ENCODE measurements at places on chromosomes 16 and 17. TPM values are rescaled to one million over a fixed set of nuclear protein-coding genes. Genes with fewer than 3 reads are reported as not detected.

GRCh38 chr17:36922175-36922574, 15.1 kb upstream of the LHX1 start:
- no peak for DNase-seq

GRCh38 chr16:46768809-46769208, 20.7 kb upstream of the MYLK3 start:
- peak; percentile 26 for DNase-seq

The AXIN2 gene
- 21.2 TPM for total RNA-seq

DNA sequence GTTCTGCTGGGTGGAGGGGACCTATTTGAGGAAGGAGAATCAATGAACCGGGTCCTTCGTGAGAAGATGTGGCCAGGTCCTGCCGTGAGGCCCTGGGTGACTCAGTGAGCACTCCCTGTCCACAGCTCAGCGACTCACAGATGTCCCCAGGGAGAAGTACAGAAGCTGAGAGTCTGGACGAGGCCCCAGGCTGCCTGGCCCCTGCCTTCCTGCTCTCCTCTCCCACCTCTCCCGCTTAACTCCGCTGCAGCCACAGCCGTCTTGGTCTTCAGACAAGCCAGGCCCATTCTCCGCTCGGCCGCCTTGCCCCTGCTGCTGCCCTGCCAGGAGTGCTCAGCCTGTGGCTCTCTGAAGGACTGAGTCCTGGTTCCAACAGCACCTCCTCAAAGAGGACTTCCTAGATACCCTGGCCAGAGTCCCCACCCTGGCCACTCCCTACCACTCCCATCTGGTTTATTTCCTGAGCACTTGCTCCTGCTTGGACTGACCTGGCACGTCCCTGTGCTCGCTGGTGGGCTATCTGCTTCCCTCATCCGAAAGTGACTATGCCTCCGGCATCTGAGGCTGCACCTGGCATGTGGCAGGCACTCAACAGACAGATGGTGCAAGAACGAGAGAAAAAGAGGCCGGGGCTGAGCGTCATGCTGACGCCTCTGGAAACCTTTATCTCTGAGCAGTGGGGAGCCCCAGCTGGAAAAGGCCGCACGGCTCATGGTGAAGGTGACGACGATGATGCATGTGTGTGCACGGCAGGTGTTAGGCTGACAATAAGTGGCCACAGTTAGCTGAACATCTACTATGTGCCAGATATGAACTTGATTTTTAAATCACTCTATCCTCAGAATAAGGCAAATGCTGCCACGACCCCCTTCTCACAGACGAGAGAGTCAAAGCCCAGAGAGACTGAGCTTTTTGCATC, 9.2 kb upstream of the TNFRSF13B start:
- peak; percentile 79 for DNase-seq

The DLX3 gene
- not detected for total RNA-seq

The PSMB10 gene
- total RNA-seq, result 31.8 TPM

The TMEM100 gene
- total RNA-seq, result 11.8 TPM

DNA sequence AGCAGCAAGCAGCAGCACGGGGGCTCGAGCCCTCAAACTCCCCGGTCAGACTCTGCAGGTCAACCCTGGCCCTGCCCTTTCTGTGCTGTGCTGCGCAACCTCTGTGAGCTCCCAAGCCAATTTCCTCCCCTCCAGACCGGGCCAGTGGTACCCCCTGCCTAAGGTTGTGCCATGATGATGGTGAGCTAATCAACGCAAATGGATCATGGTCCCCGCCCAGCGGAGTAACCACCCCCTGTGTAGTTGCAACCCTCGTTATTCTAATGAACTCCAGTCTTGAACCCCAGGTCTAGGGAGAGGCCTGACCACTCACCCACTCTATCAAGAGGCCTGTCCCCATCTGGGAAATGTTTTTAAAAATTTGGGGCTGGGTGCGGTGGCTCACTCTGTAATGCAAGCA, 201.8 kb upstream of the FOXF1 start:
- peak; percentile 79 for DNase-seq

DNA sequence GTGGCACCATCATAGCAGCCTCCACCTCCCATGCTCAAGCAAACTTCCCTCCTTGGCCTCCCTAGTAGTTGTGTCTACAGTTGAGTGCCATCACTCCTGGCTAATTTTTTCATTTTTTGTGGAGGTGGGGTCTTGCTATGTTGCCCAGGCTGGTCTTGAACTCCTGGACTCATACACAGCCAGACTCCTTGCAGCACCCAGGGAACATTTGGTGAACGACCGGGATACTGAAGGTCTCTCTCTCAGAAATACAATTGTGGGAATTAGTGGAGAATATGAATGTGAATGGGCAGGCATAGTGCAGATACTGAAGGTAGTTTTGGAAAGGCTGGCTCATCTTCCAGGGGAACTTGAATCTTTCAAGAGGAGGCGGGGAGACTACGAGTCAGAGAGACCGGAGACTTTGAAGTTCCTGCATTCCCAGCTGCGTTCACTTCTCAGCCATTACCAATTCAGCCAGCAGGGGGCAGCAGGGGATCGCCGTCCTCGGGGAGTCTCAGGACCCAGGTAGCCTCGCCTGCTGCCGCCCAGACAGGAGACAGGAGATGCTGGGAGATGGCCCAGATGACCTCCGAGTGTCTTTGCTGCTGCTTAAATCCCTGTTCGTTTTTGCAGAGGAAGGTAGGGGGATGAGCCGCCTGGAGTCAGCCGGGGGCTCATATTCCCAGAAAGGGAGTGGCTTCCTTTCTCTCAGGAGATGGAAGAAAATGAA, 68.6 kb downstream of the HAPSTR1 start:
- no peak for DNase-seq

DNA sequence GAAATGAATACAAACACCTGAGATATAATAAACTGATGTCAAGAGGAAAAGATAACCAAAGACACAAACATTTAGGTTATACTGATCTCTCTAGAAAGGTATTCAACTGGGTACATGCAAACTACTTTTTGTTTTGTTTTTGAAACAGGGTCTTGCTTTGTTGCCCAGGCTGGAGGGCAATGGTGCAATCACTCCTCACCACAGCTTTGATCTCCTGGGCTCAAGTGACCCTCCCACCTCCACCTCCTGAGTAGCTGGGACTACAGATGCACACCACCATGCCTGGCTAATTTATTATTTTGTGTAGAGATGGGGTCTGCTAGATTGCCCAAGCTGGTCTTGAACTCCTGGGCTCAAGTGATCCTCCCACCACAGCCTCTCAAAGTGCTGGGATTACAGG, 38.1 kb downstream of the TEKT5 start:
- DNase-seq, result peak; percentile 1

The HSD17B2 gene
- not detected for total RNA-seq

The SLC5A11 gene
- not detected for total RNA-seq

The TBC1D3 gene
- not detected for total RNA-seq

The TBC1D28 gene
- total RNA-seq, result not detected

- DNase-seq, result no peak
Observed at GRCh38 chr16:67942200-67942509, 1.8 kb downstream of the LCAT start.

DNA sequence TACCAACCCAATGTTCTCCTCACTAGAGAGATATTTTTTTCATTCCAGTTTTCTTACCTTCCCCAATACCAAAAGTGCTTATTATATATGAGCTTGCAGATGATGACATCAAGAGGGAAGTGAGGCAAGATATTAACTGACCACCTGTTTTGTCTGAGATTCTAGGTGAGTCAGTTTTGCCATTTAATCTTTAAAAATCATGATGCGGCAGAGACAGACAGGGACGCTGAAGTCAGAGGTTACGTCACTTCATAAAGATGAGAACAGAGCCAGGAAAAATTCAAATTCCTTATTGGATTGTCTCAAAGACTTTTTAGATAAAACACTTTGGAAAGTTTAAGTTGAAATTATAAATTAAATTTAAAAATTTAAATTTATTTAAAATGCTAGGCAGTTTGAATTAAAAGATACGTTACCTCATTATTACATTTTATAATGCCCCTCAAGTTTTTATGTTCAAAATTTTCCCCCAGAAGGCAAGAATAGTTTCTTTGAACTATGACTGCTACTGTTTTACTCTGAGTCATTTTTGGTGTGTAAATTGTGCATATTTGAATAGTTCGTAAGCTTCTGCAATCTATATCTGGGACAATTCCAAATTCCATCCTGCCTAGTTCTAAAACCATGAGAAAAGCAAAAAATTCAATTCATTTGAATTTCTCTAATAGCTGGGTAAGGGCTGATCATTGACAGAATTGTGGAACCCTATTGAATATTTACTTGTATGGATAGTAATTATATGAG, 839.6 kb upstream of the GOT2 start:
- no peak for DNase-seq

- DNase-seq, result no peak
Observed at GRCh38 chr16:66774981-66775380, 23.6 kb upstream of the DYNC1LI2 start.

The OR4D1 gene
- total RNA-seq, result not detected

The HS3ST6 gene
- total RNA-seq, result not detected

The TPSG1 gene
- 0.52 TPM for total RNA-seq

The SLFN11 gene
- 53.1 TPM for total RNA-seq

DNA sequence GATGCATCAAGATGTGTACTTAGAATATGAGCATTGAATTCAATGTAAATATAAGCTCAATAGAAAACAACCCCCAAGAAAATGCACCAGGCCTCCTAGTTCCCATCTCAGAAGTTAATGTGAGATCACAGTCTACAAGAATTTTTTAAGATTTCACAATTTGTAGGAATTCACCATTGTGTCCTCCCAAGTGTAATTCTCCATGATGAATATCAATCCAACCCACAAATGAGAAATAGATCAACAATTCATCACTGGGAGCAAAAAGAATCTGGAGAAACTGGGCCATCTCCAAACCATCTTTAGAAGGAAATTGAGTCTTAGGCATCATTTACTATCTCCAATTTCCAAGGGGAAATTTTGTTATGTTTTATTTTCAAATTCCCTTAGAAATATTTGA, 310.5 kb upstream of the GOT2 start:
- DNase-seq, result no peak

GRCh38 chr16:89478576-89479221, 11.7 kb downstream of the ANKRD11 start:
- DNase-seq, result no peak

The CFAP119 gene
- 1.2 TPM for total RNA-seq

The CKLF gene
- total RNA-seq, result 22.0 TPM

DNA sequence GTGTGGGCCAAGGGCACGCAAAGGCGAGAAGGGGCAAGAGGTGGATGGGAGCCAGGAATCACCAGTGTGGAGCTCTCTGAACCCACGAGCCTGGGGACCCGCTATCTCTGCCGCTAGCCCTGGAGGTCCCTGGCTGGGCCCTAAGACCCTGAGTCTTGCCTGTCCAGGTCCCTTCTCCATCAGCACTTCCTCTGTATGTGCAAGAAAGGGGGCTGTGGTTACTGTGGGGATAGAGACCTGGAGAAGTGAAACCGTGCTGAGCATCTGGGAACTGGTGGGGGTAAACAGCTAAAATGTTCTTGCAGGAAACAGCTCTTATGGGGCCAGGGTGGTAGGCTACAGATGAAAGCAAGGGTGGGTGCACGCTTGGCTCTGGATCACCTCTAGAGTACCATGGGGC, 3.1 kb downstream of the SPNS3 start:
- no peak for DNase-seq

The ATP6V0A1 gene
- total RNA-seq, result 69.6 TPM

DNA sequence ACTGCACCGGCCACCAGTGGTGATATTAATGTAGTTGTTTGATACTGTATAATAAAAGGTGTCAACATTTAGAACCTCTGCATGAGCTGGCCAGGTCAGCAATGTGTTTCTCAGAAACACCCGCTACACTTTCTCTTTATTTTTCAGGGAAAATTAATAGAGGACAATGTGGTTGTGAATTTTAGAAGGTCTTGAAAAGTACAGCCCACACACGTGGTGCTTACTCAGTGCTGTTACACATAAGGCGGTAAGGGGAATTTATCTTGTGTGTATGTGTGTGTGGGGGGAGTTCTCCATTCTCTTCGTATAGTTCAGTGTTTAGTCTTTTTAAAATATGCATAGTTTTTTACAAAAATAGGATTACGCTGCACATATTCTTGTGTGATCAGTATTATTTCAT, 4.4 kb upstream of the ZFP1 start:
- no peak for DNase-seq

GRCh38 chr17:62899361-62899760, 66.7 kb upstream of the TANC2 start:
- no peak for DNase-seq

DNA sequence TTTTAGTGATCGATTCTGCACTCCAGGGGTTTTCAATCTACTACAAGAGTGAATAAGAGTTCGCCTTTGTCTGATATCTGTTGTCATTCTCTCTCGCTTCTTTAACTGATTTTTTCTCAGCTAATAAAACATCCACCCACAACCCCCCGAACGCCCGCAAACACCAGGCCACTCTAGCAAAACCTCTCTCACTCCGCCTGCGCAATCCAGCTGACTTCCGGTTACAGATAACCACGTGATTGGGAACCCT, 338 bp upstream of the RPL19 start:
- DNase-seq, result peak; percentile 96

The CES2 gene
- 31.3 TPM for total RNA-seq

DNA sequence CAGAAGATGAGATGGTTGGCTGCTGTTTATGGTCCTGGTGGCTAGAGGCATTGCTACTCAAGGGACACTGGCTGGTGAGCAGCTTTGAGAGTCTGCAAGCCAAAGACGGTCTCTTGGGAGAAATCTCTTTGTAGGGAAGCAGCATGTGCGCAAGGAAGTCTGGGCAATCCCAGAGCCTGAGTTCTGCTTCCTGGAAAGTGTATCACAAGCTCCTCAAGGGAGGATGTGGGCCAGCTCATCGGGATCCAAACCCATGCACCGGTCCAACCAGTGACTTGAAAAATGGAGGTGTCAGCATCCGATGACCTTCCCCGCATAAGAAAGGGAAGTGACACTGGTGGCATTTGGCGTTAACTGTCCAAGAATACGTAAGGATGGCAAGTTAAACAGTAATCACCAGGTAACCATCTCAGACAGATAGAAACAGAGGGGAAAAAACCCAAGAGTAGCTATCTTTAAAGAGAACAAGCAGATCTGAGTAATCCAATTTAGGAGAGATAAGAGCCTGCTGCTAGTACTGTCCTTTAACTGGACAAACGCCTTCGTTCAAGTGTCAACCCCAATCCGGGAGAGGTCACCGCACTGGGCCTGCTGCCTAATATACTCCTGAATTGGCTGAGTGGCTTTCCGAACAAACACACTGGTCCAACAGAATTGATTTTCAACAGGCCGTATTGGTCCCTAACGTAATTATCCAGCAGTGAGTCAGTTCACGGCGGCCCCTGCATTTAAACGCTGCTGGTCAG, 303.0 kb upstream of the ZFHX3 start:
- no peak for DNase-seq

The SPN gene
- total RNA-seq, result 3.7 TPM
